GM12878 (cell line): ENCODE measurements at places on chromosomes 3 and 15. TPM values are rescaled to one million over a fixed set of nuclear protein-coding genes. Genes with fewer than 3 reads are reported as not detected.

The ABHD17C gene
- 0.71 and 0.92 TPM in 2 replicates for polyA plus RNA-seq

The ZNF592 gene
- 7.9 and 9.0 TPM in 2 replicates for polyA plus RNA-seq

The CCR9 gene
- 0.52 TPM in 2 replicates for polyA plus RNA-seq

The LCTL gene
- polyA plus RNA-seq, result 0.34 and 0.76 TPM in 2 replicates

The PXYLP1 gene
- polyA plus RNA-seq, result 0.13 and 0.70 TPM in 2 replicates
